Bronchial epithelial cell (primary cell): ENCODE measurements at places on chromosomes 2 and 18.

GRCh38 chr2:36079793-36080192, 275.8 kb upstream of the CRIM1 start:
- no peak for DNase-seq

GRCh38 chr2:47616506-47616905, 166.4 kb upstream of the MSH6 start:
- DNase-seq: peak; percentile 5

GRCh38 chr2:188676010-188676400, 298.2 kb upstream of the COL3A1 start:
- no peak for DNase-seq

- DNase-seq: peak; percentile 43
Measured at GRCh38 chr18:44841221-44841620, 160.5 kb downstream of the SETBP1 start.

DNA sequence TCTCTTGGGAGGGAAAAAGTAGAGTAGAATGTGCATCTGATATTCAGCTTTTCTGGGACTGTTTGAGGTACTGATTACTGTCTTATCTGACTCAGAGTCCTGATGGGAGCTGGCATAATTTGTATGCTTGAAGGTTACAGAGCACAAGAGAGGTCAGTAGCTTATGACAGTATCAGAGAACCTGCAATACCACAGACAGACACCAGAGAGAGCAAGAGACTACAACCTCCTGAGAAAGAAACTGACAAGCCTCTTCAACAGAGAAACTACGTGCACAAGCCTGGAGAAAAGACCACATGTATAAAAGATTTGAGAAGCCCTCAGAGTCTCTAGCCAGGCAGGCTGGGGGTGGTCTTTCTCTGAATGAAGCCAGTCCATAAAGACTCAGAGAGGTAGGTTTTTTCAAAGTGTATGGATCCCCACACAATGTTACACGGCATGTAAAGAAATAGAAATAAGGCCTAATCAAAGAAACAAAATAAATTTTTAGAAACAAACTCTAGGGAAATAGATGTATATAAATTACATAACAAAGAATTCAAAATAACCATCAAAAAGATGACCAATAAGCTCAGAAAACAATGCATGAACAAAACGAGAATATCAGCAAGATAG, 568.3 kb downstream of the LRRTM4 start:
- peak; percentile 58 for DNase-seq

DNA sequence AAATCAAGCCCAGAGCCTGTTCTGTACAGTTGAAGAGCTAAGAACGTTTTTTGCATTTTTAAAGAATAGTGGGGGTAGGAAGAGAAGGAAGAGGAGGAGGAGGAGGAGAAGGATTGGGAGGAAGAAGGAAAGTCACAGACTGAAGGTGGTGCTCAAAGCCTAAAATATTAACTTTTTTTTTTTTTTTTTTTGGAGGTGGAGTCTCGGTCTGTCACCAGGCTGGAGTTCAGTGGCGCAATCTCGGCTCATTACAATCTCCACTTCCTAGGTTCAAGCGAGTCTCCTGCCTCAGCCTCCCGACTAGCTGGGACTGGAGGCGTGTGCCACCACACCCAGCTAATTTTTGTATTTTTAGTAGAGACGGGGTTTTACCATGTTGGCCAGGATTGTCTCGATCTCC, 18.3 kb upstream of the KLHL29 start:
- no peak for DNase-seq

DNA sequence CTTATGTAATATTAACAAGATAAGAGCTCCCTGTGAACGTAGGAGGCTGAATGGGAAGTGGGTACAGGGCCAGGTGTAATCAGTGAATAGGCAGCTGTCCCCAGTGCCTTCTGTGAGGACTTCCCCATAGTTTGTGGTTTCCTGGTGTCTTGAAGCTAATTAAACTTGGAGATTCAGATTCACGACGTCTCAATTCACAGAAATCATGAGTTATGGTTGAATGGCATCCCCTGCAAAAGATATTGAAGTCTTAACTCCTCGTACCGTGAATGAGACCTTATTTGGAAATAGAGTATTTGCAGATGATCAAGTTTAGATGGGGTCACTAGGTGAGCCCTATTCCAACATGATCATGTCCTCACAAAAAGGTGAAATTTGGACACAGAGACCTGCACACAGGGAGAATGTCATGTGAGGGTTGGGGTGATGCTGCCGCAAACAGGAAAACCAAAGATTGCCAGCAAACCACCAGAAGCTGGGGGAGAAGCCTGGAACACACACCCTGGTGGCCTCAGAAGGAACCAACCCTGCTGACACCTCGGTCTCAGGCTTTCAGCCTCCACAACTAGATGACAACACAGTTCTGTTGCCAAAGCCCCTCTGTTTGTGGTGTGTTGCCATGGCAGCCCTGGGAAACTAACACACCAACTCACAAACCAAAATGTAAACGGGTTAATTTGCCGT, 13.2 kb downstream of the ARL4C start:
- no peak for DNase-seq

DNA sequence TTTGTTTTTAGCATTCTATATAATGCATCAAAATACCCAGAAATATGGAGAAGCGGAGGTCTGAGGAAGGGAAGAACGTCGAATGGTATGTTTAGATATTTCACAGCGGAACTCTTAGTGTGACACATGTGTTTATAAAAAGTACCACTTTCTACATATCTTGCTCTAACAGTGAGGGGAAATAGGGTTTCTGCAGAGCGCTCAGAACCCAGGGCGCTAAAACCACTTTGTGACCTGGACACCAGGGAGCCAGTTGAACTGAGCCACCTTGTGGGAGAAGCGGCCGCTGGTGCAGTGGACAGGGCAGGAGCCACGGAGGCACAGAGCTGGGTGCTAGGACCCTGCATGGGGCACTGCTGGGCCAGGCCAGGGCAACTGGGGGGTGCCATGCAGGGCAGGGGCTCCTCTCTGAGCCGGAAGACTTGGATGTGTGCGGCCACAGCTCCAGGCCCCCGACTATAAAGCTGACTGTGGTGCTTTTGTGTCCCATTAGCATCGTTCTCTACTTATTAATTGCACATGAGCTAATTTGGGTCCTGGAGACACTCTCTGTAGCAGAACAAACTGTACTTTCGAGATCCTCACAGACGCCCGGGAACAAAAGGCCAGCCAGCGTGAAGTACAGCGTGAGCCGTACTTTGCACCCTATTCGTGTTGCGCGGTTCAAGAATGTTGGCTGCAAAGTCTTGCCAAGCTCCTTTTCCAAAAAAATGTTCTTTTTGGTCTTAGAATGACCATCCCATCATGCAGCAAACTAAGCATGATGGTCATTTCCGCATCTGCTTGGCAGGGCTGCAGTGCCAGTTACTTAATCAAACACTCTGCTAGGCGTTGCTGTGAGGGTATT, 151.9 kb upstream of the ALKAL2 start:
- no peak for DNase-seq

GRCh38 chr18:67644226-67644625, 127.7 kb upstream of the DSEL start:
- DNase-seq: no peak

DNA sequence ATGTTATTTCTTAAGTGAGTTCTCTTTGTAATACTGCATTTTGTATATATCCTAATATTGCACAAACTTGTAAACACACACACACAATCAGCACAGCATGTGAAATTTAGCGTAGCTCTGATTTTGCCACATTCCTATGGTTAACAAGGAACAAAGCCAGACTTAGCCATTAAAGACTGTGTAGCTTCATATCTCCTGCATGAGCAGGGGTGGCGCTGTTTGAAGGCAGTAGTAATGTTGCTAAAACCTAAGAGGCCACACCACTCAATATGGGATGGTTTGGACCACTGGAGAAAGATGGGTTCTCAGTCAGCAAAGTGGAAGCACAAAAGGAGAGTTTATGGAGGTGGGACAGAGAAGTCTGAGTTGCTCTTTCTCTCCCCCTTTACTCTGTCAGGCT, 61.1 kb upstream of the RND3 start:
- no peak for DNase-seq

DNA sequence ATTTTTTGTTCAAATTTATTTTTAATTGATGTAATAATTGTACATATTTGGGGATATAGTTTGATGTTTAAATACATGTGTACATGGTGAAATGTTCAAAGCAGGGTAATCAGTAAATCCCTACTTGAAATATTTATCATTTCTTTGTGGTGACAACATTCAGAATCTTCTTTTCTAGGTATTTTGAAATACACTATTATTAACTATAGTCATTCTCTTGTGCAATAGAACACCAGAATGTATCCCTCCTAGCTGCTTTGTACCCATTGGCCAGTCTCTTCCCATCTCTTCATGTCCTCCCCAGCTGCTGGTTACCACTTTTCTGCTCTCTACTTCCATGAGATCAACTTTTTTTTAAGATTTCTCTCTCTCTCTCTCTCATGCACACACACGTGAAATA, 126.5 kb downstream of the ZNF407 start:
- no peak for DNase-seq

DNA sequence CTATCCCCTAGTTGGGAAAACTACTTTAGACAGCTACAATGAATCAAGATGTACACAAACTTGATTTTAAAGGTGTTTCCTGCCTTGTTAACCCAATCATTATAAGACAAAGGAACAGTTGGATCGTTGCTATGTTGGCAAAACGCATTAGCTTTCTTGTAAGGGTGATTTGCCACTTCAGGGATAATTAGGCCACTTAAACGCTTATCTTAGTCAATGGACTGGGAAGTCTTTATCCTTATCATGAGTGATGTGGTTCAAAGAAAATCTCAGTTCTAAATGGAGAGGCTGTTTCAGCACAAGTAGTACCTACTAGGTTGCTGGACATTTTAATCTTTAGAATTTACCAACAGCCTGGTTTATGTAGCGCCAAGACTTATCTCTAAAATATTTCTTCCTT, 406.1 kb upstream of the MEX3C start:
- DNase-seq: no peak

DNA sequence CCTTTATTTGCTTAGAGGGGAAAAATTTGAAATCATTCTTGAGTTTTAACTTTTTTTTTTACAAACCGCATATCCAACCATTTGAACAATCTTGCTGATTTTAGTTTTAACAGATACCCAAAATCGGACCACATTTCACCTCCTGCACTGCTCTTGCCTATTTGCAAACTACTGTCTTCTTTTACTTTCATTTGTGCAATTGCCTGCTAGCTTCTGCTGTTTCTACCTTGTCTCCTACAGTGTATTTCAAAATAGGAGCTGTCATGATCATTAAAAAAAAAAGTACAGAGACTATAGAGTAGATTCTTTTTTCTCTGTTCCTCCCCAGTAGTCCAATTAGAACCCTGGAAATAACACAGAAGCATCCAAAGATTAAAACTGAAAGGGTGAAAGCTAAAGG, 1081.2 kb downstream of the SOCS6 start:
- no peak for DNase-seq

GRCh38 chr2:217827430-217828201, 175.2 kb downstream of the TNS1 start:
- no peak for DNase-seq

- peak; percentile 79 for DNase-seq
Measured at GRCh38 chr2:134762508-134762907, 43.7 kb upstream of the TMEM163 start.

DNA sequence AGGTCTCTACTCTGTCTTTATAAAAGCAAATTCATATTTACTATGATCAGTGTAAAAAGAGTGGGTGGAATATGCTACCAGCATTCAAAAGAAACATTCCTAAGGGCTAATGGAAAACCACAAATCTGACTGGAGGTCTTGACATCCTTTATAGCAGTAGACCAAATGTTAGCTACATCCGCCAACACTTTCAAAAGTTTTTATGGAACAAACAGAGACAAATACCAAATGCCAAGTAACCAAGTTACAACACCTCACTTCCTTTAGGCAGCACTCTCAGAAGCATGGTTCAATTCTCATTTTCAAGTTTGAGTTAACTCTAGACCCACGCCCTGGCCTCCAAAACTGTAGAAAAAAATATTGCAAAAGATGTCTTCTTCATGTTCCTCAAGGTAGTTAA, 78.3 kb upstream of the SETBP1 start:
- DNase-seq: peak; percentile 59

DNA sequence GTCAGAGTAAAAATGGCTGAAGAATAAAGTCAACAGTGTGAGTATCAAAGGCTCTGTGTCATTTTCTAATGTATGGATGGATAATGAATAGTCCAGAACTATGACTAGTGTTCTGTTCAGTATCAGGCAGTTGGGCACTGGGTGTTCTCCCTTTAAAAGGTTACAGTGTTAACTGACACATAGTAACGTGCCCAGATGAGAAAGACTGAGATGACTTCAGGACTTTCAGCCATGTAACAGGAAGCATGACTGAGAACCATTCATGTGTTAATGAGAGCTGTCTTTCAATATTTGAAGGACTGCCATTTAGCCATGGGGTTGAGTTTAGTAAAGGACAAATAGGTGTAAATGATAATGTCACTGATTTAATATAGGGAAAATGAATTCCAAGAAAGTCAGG, 187.1 kb downstream of the GULP1 start:
- DNase-seq: peak; percentile 60

DNA sequence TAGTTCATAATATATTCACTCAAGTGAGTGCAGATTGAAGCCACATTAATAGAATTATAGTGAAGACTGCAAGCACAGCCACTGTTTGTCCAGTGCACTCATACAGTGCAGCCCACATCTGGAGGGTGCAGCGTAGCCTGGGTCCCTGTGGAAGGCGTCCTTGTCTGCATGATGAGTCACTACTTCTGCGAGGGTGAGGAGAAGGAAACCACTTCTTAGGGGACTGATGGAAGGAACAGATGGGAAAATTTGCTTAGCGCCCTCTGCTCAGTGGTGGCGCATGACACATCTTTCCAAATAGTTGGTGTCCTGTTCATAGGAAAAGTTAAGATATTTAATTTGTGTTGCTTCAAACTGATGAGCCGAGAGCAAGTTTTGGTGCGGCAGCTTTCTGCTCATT, 330.4 kb upstream of the SMIM21 start:
- DNase-seq: no peak

DNA sequence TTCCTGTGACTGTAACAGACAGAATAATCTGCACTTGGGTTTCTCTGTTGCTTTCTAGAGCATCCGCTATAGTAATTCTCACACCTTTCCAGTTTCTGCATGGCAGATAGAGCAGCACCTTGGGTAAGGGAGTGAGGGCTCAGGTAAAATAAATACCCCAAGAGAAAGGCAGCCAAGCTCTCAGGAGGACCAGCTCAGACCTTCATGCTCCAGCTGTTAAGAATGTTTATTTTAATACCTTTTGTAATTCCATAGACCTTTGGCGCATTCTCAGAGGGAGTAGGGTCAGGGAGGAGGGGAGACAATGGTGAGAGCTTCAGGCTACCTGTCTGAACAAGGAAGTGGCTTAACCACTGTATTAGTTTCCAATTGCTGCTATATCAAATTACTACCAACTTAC, 16.2 kb upstream of the TMEM178A start:
- DNase-seq: no peak

- peak; percentile 86 for DNase-seq
Measured at GRCh38 chr2:17540093-17540812, at the start of gene VSNL1. Gene VSNL1, plus strand, starts transcription at chr2:17540696. Its CDS starts 51,379 bp downstream, at chr2:17592075.

DNA sequence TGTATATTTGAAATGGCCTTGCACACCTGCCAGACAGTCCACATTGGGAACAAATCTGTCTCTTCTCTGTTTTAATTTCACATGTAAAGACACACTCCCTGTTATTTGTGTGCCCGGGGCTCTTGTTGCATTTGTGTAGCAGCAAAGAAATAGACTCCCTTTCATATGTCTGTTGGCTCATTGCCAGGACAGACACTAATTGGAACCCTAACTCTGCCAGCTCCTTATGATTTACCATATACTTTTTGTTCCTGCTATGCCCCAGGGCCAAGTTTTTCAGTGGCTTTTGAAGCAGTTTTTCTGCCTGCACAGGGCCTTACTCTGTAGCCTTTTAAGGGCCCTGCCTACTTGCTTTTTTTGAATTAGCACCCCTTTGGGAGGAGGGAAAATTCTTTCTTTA, 396.9 kb downstream of the DLGAP1 start:
- DNase-seq: no peak
